ENCODE measurements at places on chromosomes 12 and 14. TPM values are rescaled to one million over a fixed set of nuclear protein-coding genes. Genes with fewer than 3 reads are reported as not detected.
A peak's percentile ranks its signal among the peaks of the same experiment; 100 is the strongest.

DNA sequence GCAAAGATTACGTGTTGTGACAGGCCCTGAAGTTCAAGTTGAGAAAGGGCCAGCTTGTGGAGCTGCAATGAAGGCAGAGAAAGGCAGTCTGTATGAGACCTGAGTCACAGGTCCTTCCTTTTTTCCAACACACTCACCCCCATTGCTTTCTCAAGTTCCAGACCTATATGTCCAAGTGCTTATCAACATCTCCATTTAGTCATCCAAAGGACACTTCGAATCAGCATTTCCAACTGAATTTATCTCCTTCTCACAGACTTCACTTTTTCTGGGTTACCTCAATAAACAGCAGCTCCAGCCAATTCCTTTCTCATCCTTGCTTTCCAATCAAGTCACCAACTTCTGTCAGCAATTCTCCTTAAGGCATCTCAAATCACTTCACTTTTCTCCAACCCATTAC lies 56.4 kb upstream of the KIF21A start:
- no peak for DNase-seq

- DNase-seq: no peak
Measured at GRCh38 chr12:19998411-19998810, 369.9 kb upstream of the PDE3A start.

GRCh38 chr12:3795492-3796133 lies 42.7 kb upstream of the CRACR2A start:
- DNase-seq: no peak

DNA sequence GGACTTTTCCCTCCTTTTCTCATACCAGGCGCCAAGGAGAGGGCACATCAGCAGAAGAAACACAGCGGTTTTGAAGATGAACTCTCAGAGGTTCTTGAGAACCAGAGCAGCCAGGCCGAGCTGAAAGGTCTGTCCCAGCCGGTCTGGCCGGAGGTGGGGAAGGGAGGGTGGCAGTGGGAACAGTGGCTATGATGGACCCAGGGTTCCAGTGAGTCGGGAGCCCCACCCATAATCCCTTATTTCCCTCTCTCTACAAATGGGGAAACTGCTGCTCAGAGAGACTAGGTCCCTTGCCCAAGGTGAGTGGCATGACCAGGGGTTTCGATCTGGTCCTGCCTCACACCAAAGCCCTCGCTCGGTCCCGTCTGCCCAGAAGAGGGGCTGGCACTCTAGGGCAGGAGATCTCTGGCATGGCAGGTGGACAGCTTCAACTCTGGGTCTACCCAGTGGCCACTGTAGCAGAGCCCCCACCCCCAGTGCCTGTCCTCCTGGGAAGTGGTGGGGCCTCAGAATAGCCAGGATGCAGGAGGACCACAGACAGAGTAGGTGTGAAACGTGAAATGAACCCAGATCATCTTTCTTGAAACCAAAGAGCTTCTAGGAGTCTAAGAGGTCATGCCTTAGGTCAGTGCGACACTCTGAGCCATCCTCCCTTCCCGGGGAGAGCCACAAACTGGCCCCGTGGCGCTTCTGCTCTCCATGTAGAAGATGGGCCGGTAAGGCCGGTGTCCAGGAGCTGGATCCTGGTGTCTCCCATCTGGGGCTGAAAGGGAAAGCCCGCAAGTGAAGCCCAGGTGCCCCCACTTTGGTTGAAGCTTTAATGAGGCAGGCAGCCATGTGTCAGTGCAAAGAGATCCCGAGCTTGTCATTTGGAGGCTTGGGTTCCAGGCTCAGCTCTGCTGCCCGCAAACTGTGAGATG lies 7.0 kb downstream of the CHGA start:
- peak; percentile 62 for DNase-seq

DNA sequence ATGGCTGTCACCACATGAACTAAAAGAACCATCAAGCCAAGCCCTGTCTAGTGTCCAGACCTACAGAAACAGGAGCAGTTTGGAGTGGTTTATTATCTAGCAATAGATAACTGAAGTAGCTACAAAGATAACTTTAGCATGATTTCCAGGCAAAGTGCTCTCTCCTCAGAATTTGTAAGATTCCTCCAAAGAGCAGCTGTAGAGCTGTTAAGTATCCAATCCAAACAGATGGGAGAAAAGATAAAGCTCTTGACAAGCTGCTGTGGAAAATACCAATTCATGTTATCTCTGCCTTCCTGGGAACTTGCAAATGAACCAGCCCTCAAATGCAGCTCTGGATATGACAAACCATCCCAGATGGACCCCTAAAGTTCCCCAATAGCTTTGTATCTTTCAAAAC lies 78.9 kb upstream of the RESF1 start:
- DNase-seq: no peak

GRCh38 chr12:38110026-38110699 lies 206.4 kb upstream of the ALG10B start:
- no peak for DNase-seq

- no peak for DNase-seq
Measured at GRCh38 chr12:4203772-4204376, 69.7 kb upstream of the CCND2 start.

GRCh38 chr14:31286456-31287293 lies 79.1 kb upstream of the HECTD1 start:
- DNase-seq: no peak

DNA sequence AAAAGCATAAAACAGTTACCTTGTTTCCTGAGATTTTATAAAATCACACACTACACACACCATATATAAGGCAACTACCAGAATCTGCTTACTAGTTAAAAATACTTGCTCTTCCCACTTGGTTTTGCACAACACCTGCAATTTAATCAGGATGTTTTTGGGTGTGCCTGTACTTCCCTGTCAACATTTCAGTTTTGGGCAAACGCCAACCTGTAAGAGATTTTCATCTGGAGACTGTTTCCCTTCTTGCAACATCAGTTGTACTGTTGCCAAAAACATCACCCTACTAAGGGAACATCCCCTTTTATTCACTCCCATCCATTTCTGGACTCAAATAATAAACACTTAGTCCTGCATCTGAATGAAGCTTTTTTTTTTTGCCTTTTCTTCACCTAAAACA lies 172.3 kb downstream of the DUSP6 start:
- no peak for DNase-seq

- DNase-seq: peak; percentile 47
Measured at GRCh38 chr12:51185171-51185717, 12.3 kb upstream of the TFCP2 start.

CBLN3 gene
- total RNA-seq: 3.5 TPM

SERPINA12 gene
- total RNA-seq: not detected

SLC25A47 gene
- not detected for total RNA-seq

LRP1-AS gene
- total RNA-seq: not detected
